NCI-H1417 treated with DMSO at 0.1 percent for 48 hours (cell line): ENCODE measurements at places on chromosomes 2 and 18.

GRCh38 chr2:7239078-7239477, 321.9 kb downstream of the RNF144A start:
- DNase-seq, result no peak

GRCh38 chr2:160367887-160368286, 125.7 kb downstream of the RBMS1 start:
- DNase-seq, result no peak

- DNase-seq, result no peak
These were observed 107.4 kb downstream of the CPO start for GRCh38 chr2:207046724-207047123.

- no peak for DNase-seq
These were observed 51.4 kb downstream of the SMCHD1 start for GRCh38 chr18:2706903-2707302.

- DNase-seq, result no peak
These were observed 25.1 kb downstream of the EFEMP1 start for GRCh38 chr2:55898386-55899040.

DNA sequence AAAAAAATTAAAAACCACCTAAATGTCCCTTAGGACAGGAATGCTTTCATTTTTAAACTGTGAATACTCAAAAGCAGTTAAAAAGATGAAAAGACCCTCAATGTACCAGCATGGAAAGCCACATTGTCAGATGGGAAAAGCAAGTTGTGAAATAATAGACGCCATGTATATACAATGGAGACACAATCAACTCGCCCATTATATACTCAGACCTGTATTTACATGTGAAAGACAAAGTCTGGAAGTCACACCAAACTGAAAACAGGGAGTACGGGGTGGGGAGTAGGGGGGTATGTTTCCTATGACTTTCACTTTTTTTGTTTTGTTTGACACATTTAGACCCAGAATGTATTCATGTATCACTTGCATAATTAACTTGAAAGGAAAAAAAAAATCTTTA, 75.6 kb downstream of the CELF4 start:
- DNase-seq, result no peak

- DNase-seq, result peak; percentile 97
These were observed 449.2 kb upstream of the DCC start for GRCh38 chr18:51890762-51891161.

GRCh38 chr2:43086451-43087221, 139.8 kb downstream of the ZFP36L2 start:
- DNase-seq, result no peak

DNA sequence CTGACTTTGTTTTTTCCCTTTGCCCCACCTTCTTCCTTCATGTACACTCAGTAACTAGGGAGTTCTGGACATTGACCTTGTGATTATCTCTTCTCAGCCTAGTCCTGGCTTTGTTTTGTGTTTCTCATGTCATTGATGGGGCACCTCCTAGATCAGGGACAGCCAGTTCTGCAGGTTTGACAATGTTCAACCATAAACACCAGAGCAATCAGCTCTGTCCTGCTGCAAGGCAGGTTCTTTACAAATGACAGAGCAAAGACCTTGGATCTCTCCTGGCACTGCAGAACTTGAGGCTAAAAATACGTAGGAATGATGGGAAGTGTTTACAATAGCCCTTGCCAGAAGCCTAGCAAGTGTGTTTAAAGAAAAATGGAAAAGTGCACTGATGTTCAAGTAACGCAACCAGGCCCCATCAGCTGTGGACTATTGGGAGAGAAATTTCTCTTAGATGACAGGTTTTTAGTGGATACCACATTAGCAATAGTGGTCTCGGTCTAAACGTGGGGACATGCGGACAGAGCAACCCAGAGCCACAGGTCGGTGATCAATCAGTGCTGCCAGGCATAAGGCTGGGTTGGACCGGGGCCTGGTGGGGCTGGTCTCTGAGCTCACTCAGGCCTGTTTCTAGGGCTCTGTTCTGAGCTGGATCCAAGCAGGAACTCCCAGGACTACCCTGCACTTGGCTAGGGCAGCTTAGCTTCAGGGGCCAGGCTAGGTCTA, 76.8 kb downstream of the SOWAHC start:
- no peak for DNase-seq

GRCh38 chr18:58788470-58788869, 76.2 kb upstream of the ZNF532 start:
- no peak for DNase-seq
